COR-L47 (cell line): ENCODE measurements at places on chromosomes 6 and 20.

- no peak for DNase-seq
Measured at GRCh38 chr6:52305411-52305810, 20.9 kb upstream of the MCM3 start.

DNA sequence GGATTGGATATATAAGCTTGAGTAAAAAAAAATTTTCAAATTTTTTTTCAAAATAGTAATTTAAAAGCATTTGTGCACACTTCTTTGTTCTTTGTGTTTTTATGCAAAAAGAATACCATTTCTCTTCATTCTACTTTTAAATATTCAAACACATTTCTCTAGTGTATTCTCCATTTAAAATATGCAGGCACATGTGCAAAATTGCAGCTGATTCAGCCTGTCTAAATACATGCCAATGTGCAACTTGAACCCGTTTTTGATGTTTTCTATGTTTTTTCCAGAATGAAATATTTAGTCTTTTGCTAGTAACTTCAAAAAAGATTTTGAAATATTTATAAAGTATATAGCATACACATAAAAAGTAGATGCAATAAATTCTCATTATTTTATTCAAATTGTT lies 411.8 kb downstream of the MMUT start:
- DNase-seq = no peak

- DNase-seq = no peak
Measured at GRCh38 chr6:20102397-20103073, 109.7 kb downstream of the MBOAT1 start.

DNA sequence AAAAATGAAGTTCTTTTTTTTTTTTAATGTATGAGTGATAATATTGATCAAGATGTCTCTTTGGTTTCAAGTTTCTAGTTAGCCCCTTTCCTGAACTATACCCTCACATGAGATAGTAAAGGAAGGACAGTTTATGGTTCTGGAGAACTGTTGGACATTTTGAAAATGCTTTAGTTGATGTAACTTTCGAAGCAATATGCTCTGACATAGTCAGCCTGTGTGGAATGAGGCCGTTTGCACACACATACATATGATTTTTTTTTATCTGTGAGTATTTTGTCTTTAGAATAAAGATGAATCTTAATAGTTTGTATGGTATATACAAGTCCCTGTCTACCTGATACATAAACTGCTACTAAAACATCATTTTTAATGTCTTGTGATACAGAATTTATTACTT lies 177.0 kb downstream of the ARID1B start:
- DNase-seq = no peak

GRCh38 chr6:129498950-129499842 lies 210.8 kb downstream of the ARHGAP18 start:
- DNase-seq = peak; percentile 9
